ENCODE measurements at places on chromosomes 7 and 10.

GRCh38 chr7:114083166-114084001 is 164.6 kb upstream of the PPP1R3A start:
- no peak for DNase-seq

DNA sequence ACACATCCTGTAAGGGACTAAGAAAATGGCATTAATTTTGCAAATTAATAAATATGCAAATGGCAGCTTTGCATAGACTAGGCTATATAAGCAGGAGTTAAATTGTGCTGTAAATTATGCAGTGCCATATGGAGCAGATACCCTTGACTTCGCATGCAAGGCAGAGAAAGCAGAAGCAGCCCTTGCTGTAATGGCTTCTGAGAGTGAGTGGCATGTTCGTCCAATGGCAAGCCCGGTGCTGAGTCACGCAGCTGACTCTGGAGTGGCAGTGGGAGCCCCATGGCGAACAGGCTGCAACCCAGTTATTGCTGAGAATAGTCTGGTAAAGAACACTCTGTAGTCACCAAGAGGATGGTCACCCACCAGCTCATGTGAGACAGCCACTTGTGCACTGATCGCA is 1186.5 kb downstream of the TYW1 start:
- DNase-seq = no peak

GRCh38 chr7:2807845-2808772 is 36.0 kb downstream of the GNA12 start:
- no peak for DNase-seq

GRCh38 chr7:88040694-88041093 is 106.6 kb downstream of the ADAM22 start:
- no peak for DNase-seq

DNA sequence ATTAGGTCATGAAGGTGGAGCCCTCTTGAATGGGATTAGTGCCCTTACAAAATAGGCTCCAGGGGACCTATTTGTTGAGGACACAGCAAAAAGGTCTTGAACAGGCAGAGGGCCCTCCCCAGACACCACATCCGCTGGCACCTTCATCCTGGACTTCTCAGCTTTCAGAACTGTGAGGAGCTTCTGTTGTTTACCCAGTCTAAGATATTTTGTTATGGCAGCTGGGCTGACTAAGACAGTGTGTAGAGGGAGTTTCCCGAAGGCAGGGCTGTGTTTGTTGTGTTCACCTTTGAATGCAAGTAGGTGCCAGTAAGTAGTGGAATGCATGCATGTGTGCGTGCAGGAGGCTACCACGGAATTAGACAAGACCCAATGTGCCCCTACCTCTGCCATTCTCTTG is 106.7 kb downstream of the PTPRE start:
- no peak for DNase-seq

- DNase-seq = no peak
Measured at GRCh38 chr7:67725423-67725822, 728.8 kb downstream of the TYW1 start.

DNA sequence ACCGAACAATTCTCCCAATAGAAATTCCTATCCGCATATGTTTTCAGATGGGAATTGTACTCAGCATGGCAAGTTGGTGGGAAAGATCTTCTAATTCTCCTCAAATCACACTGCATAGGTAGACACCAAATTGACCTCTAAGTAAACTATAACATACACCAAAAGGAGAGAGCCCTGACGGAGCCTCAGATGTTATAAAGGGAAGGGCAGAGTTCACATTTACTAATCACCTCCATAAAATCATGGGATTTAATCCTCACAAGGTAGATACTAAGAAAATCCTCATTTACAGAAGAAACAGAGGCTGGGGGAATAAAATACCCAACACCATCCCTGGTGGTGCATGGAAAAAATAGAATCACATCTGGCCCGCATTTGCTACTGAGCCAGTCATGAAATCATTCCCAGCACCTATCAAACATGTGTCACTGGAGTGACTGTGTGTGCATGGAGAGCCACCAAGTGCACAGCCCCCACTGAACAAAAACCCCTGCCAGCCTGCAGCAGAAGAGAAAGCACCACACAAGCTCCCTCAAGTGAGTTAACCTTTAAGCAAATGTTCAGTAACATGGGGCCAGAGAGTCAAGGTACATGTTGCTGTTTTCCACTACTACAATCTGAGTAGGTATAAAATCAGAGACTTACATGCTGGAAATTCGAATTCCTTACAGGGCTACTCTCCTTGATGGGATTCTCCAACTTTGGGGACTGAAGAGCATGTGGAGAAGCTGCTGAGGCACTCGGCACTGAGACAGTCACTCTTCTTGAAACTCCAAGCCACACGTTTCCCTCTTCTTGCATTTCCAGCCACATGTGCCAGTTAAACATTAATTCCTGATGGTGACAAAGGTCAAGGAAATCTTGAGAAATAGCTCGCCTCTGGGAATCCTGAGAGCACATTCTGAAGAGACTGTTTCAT is at the start of gene DDC:
Gene DDC (minus strand): TSS at position 766 of the 919 bp plus-strand sequence. CDS start 21,320 bp downstream, outside the sequence.
- DNase-seq = no peak

GRCh38 chr7:101869901-101870290 is 52.5 kb downstream of the CUX1 start:
- DNase-seq = no peak

- DNase-seq = no peak
Measured at GRCh38 chr10:110006358-110007160, 1.2 kb upstream of the ADD3 start.

DNA sequence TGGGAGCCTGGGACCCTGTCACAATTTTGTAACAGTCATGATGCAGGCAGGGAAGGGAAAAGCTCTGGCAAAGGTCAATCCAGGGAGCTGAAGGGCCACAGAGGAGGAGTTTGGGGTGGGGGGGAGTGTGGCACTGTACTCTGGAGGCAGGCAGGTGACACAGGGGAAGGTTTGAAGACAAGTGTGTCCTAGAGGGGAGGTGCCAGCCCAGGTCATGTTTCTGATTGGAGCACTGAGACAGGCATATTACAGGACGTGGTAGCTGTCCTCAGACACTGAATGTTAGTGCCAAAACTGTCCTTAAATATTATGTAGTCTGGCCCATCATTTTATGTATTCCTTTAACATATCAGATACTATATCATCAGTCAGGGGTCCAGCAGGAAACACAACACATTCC is 75.6 kb upstream of the LRRC4 start:
- no peak for DNase-seq

DNA sequence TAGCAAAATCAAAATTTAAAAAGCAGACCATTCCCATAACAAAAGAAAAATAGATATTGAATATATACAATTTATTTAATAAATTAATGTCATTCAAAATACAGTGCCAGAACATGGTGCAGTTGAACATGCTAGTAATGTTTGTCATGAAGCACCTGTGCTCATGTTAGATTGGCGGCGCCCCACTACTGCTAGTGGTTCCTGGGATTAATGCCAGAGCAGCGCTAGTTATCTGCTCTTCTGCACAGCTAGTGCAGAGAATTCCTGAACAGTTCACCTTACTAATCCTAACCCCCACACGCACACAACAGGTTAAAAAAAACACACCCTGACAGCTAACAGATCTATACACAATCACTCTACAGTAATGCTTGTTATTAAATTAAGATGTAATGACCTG is 23.4 kb downstream of the KBTBD2 start:
- DNase-seq = no peak

GRCh38 chr10:133010095-133010842 is 67.9 kb upstream of the CFAP46 start:
- no peak for DNase-seq

- DNase-seq = no peak
Measured at GRCh38 chr7:137958470-137959431, 43.1 kb downstream of the CREB3L2 start.

DNA sequence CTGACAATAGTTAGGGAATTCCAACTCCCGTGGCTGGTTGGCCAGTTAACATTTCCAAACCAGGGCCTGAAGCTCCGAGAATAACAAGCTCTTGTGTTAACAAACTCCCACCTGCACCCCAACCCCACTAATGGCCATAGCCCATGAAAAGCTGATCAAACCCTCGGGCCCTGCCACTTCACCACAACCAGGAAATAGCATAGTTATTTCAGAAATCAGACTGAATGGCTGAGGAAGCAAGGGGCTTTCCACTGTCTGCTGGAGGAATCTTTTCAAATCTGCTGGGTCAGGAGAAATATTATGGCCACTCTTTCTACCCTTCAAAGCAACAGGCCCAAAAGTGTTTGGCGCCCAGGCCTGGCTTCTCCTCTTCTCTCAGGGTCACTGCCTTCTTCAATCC is 145.6 kb downstream of the GLCCI1 start:
- DNase-seq = no peak

DNA sequence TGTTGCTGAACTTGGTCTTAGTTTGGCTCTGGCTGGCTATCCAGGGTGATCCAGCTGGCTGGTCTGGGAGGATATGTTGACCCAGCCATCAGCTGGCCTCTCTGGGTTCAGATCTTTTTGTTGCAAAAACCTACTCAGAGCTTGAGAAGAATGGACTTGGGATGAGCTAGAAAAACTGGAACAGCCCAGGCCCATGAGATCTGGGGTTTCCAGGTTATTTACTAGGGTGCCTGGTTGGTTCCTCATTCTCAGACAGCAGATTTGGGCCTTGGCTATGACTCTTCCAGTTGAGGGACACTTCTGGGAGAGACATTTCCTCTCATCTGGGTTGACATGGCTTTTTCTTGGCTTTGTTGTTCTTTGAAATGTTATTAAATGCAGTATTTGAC is 116.6 kb downstream of the ADCY1 start:
- DNase-seq = no peak

GRCh38 chr7:148478551-148478950 is 112.0 kb upstream of the C7orf33 start:
- DNase-seq = no peak

- DNase-seq = no peak
Measured at GRCh38 chr7:75072981-75073283, 670 bp downstream of the RCC1L start.

GRCh38 chr10:11886851-11887250 is 63.7 kb downstream of the PROSER2 start:
- DNase-seq = no peak

DNA sequence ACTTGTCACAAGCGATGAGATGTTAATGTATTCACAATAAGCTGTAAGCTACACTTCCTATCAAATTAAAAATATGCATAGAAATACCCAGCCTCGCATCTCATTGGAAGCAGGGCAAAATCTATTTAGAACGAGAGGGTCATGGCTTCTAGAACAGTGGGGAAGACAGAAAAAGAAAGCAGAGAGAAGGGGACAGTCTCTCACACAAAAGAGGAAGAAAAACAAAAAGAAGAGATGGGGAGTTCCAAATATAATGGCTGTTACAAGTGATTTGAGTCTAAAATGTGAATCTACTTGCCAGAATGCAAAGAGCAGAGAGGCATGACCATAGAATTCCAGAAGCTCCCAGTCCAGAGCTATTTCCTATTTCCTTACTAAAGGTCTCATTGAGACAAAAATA is 13.8 kb downstream of the LRRN3 start:
- no peak for DNase-seq

DNA sequence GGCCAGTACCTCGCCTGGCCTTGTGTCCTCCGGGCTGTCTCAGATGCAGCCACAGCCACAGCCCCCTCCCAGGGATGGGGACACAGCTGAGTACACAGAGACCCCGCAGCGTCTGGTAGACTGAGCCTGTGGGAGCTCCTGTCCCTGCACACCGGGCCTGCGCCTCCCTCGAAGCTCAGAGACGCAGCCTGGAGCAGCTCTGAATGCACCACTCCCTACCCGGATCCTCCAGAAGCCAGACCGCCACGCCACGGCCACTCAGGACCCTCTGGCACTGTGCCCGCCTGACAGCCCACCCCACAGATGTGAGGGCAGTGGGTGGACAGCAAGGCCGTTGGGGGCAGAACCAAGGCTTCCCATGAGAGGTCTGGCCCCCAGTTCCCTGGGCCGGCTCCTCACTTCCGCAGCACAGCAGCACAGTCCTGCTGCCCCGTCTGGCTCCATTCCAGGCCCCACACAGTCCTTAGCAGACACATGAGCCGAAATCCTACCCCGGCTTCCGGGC is 40.8 kb downstream of the PAPOLB start:
- DNase-seq = no peak

DNA sequence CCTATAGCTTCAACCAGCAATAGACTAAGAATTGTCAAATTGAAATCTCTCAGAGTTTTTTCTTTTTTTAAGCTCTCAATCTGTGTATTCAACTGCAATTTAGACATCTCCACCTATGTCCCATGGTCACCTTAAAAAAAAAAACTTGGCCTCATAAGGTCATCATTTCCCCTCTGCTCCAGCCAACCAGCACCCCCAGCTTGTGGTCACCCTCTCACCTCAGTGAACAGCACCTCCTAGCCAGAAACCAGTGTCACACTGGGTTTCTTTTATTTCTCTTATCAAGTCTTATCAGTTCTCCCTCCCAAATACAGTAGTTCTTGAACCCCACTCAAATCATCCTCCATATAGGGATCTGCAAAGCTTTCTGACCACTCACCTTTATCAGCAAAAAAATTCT is 4.0 kb downstream of the ITGB1 start:
- DNase-seq = no peak

DNA sequence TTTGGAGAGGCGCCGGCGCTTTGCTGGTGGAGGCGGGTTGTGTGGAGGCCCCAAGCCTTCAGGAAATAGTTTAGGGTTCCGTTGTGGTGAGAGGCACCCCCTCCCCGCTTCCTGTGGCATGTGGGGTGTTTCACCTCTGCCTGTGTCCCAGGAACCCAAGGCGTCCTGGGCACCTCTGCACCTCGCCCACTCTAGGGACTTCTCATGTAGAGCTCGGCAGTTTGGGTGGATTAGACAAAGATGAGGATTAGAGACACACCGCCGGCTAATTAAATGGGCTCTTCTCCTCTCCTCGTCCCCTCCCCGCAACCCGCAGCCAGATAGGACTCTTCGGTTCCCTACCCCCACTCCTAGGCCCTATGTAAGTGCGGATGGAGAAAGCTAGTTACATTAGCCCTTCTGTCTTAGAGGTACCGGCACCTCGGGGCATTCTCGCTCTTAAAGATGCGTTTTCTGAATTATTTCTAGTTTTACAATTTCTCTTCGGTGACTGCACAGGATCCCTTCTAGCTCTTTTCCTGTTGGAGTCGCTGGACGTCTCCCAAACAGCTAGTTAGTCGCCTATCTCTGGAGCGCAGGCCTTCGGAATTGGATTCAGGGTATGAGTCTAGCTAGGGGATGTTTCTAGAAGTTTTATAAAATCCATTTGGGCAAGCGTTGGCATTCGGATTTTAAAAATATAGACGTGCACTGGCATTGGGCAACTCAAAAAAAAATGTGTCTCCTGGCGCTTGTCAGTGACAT is 7.8 kb downstream of the PTF1A start:
- no peak for DNase-seq

GRCh38 chr7:28155964-28156363 is 24.6 kb downstream of the JAZF1 start:
- no peak for DNase-seq

DNA sequence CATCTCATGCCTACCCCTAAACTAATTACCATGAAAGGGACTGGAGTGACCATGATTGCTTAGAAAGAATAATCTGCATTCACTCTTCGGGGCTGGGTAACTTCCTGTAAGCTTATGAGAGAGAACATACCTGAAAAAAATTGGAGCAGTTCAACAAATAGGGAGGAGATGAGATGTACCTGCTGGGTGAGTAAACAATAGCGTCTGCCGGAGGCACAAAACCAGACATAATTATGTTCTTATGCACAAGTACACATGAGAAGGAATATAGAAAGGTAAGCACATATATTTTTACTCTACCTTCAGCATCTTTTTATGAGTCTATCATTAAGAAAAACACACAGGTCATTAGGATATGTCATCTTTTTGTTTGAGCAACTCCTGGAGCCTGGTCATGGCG is 224.6 kb upstream of the FERD3L start:
- DNase-seq = no peak

GRCh38 chr7:66696774-66697191 is 43.8 kb upstream of the RABGEF1 start:
- DNase-seq = no peak
